ENCODE measurements at places on chromosomes 11 and 22. TPM values are rescaled to one million over a fixed set of nuclear protein-coding genes. Genes with fewer than 3 reads are reported as not detected.

Gene NXPE2
- total RNA-seq = not detected

Gene OTOG
- total RNA-seq = not detected

Gene ZP1
- not detected for total RNA-seq

Gene MEI1
- total RNA-seq = 63.5 TPM

Gene SSTR3
- 2.4 TPM for total RNA-seq

Gene TYR
- total RNA-seq = not detected

Gene SYTL2
- 26.6 TPM for total RNA-seq

Gene ZNF280A
- 0.10 TPM for total RNA-seq

Gene KCNJ1
- total RNA-seq = 0.10 TPM

Gene OR6A2
- total RNA-seq = not detected

Gene GNG3
- total RNA-seq = not detected

Gene LTO1
- 18.6 TPM for total RNA-seq

Gene NNMT
- 0.73 TPM for total RNA-seq

Gene LIF
- 4.2 TPM for total RNA-seq

Gene RAB38
- 1.3 TPM for total RNA-seq

Gene CYTH4
- total RNA-seq = 124 TPM

Gene TRPC6
- total RNA-seq = 0.63 TPM

Gene MGAT3
- 0.21 TPM for total RNA-seq

Gene P2RY6
- 0.42 TPM for total RNA-seq

Gene OR51E2
- 0.10 TPM for total RNA-seq

Gene TPBGL
- total RNA-seq = 0.10 TPM

Gene DYNC2H1
- total RNA-seq = 3.3 TPM

Gene TRMT112
- total RNA-seq = 62.1 TPM

Gene MISFA
- 0.52 TPM for total RNA-seq

Gene OR8J3
- not detected for total RNA-seq

Gene HIPK3
- 112 TPM for total RNA-seq

Gene OR4D5
- not detected for total RNA-seq

Gene ARHGEF12
- total RNA-seq = 12.9 TPM

Gene TTC36
- not detected for total RNA-seq

Gene RFPL3
- 0.21 TPM for total RNA-seq

Gene SEPTIN5
- 20.9 TPM for total RNA-seq

Gene RRP8
- 19.0 TPM for total RNA-seq

Gene ASCL2
- 2.3 TPM for total RNA-seq

Gene TEX54
- total RNA-seq = 2.4 TPM

Gene OR51B4
- not detected for total RNA-seq

Gene CHRM1
- total RNA-seq = not detected

Gene GSTT4
- total RNA-seq = not detected

Gene RHOD
- 0.21 TPM for total RNA-seq

Gene OR52E8
- total RNA-seq = not detected

Gene NPAS4
- total RNA-seq = not detected

Gene USP28
- 17.0 TPM for total RNA-seq

Gene ZDHHC24
- 10.0 TPM for total RNA-seq

Gene TBX10
- total RNA-seq = not detected

Gene EHD1
- 183 TPM for total RNA-seq

Gene TRPM5
- total RNA-seq = 0.10 TPM

Gene SHANK3
- under 0.01 TPM for total RNA-seq

Gene TUBA8
- total RNA-seq = 7.7 TPM

All from mononuclear cell (primary cell).